A549 treated with Hydrocortisone at 1 μM for 4 hours (cell line): ENCODE measurements at places on chromosomes 4 and X. TPM values are rescaled to one million over a fixed set of nuclear protein-coding genes. Genes with fewer than 3 reads are reported as not detected.

CT45A10 gene
- 0.31 to 0.67 TPM (median 0.44 TPM) in 5 replicates for total RNA-seq

GAGE12F gene
- not detected in 5 replicates for total RNA-seq

FAM133A gene
- 0.68 to 0.92 TPM (median 0.78 TPM) in 5 replicates for total RNA-seq

GABRE gene
- total RNA-seq, result 16.1 to 20.9 TPM (median 17.7 TPM) in 5 replicates
